ENCODE measurements at places on chromosomes 12 and 14. TPM values are rescaled to one million over a fixed set of nuclear protein-coding genes. Genes with fewer than 3 reads are reported as not detected.

SLCO1A2 gene
- polyA plus RNA-seq, result not detected

RNASE9 gene
- polyA plus RNA-seq, result not detected

CRIP1 gene
- 1.0 TPM for polyA plus RNA-seq

CLECL1 gene
- not detected for polyA plus RNA-seq

CEP170B gene
- polyA plus RNA-seq, result 13.1 TPM

DUSP16 gene
- polyA plus RNA-seq, result 4.7 TPM

STRN3 gene
- 8.3 TPM for polyA plus RNA-seq

GRCh38 chr12:11023387-11023786 lies 967 bp upstream of the TAS2R19 start:
- DNase-seq, result no peak

GRCh38 chr12:55626154-55626553 lies 10.5 kb upstream of the OR10P1 start:
- DNase-seq, result no peak

DNA sequence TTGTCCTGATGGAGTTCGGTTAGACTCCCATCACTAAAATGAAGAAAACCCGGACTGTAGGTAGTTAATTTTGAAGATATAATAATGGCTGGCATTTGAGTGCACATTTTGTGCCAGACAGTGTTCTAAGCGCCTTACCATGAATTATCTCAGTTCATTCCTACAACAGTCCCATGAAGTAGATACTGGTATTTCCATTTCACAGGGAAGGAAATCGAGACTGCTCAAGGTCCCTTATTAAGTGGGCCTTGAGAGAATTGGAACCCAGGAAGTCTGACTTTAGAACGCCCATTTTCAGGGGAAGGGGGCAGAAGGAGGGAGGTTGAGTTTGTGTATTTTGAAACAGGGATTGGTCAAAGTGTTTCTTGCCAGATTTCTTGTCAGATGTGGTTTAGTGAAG lies 855 bp downstream of the MNAT1 start:
- DNase-seq, result no peak

DNA sequence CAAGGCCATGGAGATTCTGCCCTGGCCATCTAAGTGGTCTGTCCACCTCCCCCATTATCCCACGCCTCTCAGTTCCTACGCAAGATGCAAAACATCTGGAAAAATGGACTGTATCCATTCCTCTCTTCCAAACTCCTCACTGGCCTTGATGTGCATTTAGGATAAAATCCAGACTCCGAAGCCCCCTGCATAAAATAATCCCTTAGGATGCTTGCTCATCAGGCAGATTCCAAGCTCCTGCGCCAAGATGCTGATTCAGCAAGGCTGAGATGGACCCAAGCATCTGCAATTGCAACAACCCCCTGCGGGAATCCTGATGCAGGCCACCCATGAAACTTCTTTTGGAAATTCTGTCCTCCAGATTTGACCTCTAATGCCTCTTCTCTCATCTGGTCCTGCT lies 81.6 kb downstream of the SPRING1 start:
- no peak for DNase-seq

GRCh38 chr12:5498806-5499205 lies 66.9 kb downstream of the NTF3 start:
- no peak for DNase-seq

GRCh38 chr12:5188472-5188871 lies 144.8 kb downstream of the KCNA5 start:
- DNase-seq, result no peak

GRCh38 chr12:47562201-47562600 lies 143.6 kb downstream of the RPAP3 start:
- no peak for DNase-seq

- DNase-seq, result no peak
These were observed 1094.3 kb downstream of the VRK1 start for GRCh38 chr14:97891515-97891914.

GRCh38 chr12:20044846-20045245 lies 323.5 kb upstream of the PDE3A start:
- DNase-seq, result peak; percentile 39

DNA sequence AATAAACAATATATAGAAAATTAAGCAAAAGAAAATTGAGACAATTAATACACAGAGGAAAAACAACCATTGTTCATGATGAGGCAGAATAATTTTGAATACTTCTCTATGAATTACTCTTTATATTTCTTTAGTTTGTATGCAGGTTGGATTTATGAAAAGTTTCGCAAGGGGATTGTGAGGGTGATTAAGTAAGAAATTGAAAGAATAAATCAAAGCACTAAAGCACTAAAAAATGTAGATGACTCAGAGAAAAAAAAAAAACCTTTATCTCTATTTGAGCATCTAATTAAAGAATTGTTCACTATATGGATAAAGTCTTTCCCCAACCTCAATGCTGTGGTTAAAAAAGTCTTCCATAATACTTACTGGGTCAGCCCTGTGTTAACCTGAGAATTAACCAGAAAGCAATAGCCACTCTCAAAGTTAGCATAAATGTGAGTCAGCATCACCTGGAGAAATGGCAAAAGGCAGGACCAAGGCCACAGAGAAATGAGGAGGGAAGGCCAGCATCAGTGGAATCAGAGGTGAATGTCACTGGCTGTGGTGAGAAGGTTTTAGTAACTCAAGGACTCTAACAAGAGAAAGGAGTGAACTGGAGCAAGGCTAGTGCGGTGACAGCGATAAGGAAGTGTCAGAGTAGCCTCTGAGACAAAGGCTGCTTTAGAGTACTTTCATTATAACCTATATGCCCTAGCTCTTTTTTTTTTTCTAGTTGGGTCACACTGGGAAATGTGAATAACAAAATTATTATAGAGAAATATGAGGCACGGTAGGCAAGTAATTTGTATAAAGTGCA lies 310.4 kb downstream of the KCNC2 start:
- DNase-seq, result no peak

GRCh38 chr12:74685385-74685784 lies 147.8 kb downstream of the ATXN7L3B start:
- no peak for DNase-seq

- DNase-seq, result no peak
These were observed 25.9 kb downstream of the CMKLR1 start for GRCh38 chr12:108313241-108313605.

DNA sequence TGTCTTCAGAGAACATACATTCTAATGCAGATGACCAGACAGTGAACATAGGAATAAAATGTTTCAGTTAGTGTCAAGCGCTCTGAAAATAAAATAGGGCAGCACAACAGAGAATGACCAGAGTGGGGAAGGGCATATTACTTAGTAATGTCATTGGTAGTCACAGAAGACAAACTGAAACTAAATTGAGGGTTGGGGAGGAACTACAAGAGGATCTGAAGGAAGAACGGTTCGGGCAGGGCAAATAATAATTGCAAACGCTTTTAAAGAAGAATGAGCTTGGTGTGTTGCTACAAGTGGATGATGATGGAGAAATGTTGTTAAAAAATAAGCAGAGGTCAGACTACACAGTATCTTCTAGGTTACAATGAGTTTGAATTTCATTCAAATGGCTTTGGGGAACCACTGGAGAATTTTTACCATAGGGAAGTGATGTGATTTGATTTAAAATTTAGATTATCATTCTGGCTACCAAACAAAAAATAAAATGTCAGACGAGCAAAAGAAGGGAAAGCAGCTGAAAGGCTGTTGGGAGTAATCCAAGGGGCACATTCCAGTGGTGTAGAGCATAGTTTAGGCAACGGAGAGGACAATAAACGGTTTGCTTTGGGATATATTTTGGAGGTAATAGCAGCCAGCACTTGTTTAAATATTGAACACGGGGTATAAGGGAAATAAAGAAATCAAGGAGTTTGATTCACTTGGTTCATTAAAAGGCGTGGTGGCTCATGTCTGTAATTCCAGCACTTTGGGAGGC lies 56.3 kb upstream of the SLC6A13 start:
- no peak for DNase-seq

GRCh38 chr14:70982200-70982599 lies 74.9 kb downstream of the PCNX1 start:
- DNase-seq, result no peak

DNA sequence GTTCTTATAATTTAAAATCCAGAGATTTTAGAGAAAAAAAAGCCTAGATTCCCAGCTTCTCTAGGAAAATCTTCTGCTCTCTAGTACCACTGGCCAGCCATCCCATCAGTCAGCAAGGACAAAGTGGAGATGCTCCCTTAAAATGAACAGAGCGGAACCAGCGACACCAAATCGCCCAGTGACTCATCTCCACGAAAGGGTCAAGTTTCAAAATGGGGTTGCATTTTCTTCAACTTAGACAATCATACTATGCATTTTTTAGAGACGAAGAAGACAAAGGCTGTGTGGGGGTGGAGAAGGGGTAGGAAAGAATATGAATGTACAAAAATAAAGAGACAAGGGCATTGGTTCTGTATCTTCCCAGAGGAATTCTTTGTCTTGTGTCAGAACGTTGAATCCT lies 212.0 kb downstream of the SLC15A4 start:
- no peak for DNase-seq

- DNase-seq, result peak; percentile 81
These were observed 102.5 kb downstream of the FGD4 start for GRCh38 chr12:32501835-32502333.

DNA sequence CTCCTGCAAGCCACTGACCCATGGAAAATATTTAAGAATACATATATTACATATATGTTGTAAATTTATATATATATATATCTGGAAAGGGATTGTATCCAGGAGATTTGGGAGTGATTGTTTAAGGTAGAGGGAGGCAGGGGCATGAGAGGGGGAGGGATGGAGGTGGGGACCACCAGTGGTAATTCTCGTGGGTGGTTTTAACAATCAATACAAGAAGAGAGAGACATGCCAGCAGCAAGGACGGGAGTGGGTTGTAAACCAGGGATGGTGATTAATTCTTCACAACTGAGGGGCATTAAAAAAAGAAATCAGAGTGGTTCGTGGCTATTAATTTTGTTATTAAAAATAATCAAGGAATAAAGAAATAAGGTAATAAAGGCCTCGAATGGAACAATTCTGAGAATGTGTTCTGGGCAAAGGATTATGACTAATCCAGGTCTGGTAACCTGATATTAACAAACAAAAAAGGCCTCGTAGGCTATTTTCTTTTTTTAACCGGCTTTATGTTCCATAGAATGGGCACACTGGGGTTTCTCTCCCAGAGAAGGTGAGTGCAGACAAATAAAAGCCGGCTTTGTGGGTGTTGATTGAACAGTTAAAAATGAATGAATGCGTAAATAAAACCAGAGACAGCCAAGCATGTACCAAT lies 8.3 kb upstream of the RTL1 start:
- DNase-seq, result peak; percentile 36

Measured in IMR-90 (cell line).